NCI-H524 (cell line): ENCODE measurements at places on chromosomes 13 and 19.
A peak's percentile ranks its signal among the peaks of the same experiment; 100 is the strongest.

GRCh38 chr19:31289381-31289880, 59.8 kb downstream of the TSHZ3 start:
- DNase-seq, result no peak

DNA sequence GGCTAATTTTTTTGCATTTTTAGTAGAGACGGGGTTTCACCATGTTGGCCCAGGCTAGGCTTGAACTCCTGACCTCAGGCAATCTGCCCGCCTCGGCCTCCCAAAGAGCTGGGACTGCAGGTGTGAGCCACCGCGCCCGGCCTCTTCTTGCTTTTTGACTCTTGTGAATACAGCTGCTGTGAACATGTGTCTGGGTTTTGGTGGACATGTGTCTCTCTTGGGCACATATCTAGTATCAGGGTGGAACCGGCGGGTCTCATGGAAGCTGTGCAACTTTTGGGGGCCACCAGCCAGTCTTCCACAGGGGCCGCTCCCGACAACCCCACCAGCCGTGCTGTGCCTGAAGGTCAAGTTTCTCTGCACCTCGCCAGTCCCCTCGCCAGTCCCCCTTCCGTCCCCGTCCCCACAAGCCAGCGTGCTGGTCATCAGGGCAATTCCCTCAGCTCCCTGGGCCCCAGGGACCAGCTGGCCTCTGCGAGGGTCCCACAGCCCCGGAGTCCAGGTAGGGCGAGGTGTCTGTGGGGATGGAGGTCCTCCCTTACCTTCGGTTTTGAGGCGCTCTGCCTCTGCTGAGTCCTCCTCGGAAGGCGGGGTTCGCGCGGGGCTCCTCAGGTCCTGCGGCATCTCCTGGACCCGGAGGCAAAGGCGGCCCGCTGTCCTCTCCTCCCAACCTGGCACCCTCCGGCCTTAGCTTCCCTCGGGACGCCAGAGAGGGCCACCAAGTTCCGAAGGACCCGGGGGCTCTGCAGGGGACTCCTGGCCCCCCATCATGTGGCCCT, 16.3 kb downstream of the SGTA start:
- DNase-seq, result no peak

DNA sequence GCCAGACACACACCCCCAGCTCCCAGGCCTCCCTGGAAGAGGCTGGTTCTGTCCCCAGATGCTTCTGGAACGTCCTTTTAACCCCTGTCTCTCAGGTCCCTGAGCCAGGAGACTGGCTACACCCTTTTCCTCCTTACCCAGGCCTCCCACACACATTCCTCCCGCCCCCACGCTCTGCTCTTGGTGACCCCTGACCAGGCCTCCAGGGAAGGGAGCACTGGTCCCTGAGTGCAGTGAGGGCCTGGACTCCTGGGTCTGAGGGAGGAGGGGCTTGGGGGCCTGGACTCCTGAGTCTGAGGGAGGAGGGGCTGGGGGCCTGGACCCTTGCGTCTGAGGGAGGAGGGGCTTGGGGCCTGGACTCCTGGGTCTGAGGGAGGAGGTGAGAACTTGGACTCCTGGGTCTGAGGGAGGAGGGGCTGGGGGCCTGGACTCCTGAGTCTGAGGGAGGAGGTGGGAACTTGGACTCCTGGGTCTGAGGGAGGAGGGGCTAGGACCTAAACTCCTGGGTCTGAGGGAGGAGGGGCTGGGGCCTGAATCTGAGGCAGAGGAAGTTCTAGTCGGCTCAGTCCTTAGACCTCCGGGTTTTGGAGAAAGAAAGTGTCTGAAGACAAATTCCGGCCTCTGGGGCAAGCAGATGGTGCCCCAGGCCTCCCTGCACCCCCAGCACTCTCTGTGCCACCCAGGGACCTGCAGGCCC, 527 bp downstream of the KLK6 start:
- no peak for DNase-seq

- DNase-seq, result no peak
These were observed 33.1 kb downstream of the SLC25A42 start for GRCh38 chr19:19096641-19097627.

GRCh38 chr19:16069813-16070365, 6.4 kb upstream of the TPM4 start:
- no peak for DNase-seq

DNA sequence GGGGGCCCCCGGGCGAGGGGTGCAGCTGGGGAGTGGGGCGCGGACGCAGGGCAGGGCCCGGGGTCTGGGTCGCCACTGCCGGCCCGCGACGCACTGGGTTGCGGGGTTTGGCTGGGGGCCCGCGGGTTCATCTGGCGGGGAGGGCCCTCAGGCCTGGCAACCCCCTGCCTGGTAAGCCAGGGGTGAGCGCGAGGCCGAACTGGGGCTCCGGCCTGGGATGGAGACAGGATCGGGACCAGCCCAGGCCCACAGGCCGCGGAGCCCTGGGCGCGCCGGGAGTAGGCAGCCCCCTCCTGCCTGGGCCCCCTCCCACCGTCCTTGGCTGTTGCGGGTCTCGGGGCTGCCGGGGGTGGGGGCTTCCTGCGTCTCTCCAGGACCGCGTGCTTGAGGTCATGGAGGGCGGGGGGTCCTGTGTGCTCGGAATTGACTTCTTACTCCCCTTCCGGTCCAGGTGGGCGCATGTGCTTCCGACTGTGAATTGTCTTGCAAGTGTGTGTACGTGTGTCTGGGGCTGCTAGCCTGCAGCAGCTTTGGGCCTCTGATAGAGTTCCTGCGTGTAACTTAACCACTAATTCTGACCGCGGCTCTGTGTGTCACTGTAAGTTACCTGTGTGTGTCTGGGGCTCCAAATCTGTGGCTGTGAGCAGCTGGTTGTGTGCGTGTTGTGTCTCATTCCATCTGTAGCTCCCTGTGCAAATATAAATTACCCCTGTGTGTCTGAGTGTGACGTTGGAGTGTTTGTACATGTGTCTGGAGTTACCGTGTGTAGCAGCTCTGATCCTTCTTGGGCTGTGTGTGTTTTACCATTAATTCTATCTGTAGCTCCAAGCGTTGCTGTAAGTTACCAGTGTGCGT, 751 bp downstream of the GRAMD1A start:
- DNase-seq, result peak; percentile 66
